ENCODE measurements at places on chromosomes 1 and 21. TPM values are rescaled to one million over a fixed set of nuclear protein-coding genes. Genes with fewer than 3 reads are reported as not detected.

GRCh38 chr1:46724991-46725735 is 6.2 kb upstream of the EFCAB14 start:
- DNase-seq: peak; percentile 62

- no peak for DNase-seq
Observed at GRCh38 chr1:116392717-116393404, 19.8 kb downstream of the ATP1A1 start.

Gene CFAP141
- not detected for total RNA-seq

DNA sequence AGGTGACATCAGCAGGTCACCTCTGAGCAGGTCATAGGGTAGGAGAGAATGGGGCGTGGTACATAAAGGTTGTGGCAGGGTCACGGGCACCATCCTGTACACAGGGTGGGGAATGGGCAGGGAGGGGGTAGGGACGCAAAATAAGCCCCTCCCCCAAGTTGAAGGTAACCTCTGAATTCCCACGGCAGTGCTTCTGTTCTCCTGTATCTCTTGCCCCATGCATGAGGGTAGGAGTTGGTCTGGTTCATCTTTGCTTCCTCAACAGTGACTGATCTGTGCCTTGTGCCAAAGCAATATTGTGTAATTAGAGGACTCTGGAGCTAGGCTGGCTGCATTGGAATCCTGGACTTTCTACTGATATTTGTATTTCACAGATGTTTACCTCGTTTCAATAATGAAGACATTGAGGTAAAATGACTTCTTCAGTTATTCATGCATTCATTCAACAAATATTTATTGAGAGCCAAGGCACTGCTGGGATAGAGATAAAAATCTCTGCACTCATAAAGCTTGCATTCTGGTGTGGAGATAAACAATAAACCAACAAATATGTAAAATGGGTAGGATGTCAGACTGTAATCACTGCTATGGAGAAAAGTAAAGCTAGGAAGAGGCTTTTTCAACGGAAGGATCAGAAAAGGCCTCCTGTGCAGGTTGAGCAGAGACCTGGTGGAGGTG is 18.4 kb upstream of the GFI1 start:
- DNase-seq: no peak

Gene CRYAA
- total RNA-seq: not detected

DNA sequence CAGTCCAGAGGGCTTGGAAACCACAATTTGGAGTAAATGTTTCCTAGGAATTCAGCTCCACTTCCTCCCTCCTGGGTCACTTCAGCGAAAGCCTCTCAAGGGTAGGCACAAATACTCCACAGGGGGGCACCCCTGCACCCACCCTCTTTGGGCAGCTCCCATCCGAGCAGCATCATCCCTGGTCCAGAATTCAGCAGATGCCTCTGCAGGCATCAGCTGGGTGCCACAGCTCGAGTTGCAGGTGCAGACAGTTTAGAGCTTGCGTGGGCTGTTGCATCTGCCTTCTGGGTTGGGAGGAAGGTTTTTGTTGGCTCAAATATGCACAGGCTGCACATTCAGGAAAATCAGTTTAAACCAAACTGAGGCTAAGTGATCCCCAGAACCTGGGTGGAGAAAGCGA is 25.0 kb downstream of the KANK4 start:
- DNase-seq: no peak

Gene SSX2IP
- 11.0 TPM for total RNA-seq

Gene CFAP74
- total RNA-seq: 1.1 TPM

Measured in Peyer's patch (tissue), 4 donors.